ENCODE measurements at places on chromosomes 2 and 18.

GRCh38 chr2:86525421-86526340 lies 37.6 kb downstream of the CHMP3 start:
- no peak for DNase-seq

DNA sequence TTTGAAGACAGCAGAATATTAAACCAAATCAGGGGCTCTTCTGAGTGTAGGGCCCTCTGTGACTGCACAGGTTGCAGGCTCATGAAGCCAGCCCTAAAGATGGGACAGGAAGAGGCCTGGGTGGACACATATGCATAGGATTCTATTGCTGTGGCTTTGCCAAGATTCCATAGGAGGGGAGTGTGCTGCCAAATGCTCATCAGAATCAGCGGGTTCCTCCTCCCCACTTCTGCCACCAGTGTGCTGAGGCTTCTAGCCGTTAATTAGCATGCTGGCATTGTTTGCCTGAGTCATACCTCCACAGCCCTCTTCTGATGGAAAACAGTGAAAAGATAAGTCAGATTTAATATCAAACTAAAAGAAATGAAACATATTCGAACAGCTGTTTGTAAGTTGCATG lies 103.9 kb upstream of the TMEFF2 start:
- DNase-seq = no peak

- no peak for DNase-seq
These were observed 130.8 kb downstream of the ZNF236 start for GRCh38 chr18:76953156-76953555.

DNA sequence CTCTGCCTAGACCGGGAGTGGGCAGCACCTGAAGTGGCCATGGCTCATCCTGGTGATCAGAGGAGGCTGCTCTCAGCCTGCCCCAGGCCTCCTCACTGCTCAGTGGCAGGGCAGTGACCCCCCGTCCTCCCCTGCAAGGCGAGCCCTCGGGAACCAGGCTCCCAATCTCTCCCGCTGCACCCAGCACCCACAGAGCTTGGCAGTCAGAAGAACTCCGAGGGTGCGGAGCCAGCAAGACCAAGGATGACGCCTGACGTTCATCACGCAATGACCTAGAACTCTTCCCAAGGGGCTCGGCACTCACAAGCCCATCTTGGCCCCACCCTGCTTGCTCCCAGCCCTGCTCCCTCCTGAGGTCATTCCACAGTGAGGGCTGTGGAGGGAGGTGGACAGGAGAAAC lies 189.8 kb upstream of the SALL3 start:
- DNase-seq = no peak

GRCh38 chr2:233349005-233349998 lies 5.0 kb upstream of the DGKD start:
- no peak for DNase-seq

DNA sequence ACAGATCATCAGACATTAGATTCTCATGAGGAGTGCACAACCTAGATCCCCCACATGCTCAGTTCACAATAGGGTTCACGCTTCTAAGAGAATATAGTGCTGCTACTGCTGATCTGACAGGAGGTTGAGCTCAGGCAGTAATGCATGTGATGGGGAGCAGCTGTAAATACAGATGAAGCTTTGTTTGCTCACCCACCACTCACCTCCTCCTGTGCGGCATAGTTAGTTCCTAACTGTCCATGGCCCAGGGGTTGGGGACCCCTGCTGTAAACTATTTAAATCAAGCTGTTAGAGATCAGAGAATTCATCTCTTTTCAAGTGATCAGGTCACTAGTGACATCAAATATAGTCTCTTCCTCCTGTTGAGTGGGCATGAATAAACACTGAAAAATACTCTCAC lies 88.8 kb upstream of the ACVR2A start:
- DNase-seq = no peak

- no peak for DNase-seq
These were observed 801.3 kb upstream of the ID2 start for GRCh38 chr2:7880566-7880965.

DNA sequence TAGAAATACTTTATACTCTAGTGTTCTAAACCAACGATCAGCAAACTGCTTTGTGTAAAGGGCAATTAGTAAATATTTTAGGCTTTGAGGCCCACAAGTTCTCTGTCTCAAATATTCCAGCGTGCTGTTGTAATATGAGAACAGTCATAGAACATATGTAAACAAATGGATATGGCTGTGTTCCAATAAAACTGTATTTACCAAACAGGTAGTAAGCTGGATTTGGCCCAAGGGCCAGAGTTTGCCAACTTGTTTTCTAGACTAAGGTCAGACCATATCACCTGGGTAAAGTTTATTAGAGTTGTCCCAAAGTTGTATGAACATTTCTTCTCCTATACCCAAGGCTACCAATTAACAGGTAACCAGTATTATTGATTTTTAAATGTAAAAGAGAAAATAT lies 303.2 kb upstream of the MC4R start:
- no peak for DNase-seq

DNA sequence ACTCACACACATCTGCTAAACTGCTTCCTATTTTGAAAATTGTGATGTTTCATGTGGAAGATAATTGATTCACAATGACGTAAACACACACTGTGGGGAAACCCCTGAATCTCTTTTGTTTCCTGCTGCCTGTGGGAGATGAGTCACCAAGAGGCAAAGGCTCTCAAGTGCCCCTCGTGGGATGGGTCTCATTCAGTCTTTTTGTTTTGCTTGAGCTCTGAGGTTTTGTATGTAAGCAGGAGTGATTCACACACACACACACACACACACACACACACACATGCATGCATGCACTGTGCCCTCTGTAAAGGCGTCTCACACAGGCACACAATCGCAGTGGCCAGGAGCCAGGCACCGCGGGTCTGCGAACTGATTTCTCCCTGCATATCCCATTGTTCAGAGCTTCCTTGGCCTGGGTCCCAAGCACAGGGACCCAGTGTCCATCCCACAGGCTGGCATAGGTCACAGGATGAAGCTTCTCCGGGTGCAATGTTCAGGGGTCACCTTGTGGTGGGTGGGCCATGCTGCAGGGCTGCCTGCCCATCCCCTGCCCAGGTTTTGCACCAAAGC lies 12.1 kb upstream of the ARHGEF4 start:
- DNase-seq = peak; percentile 56

- DNase-seq = no peak
These were observed 12.3 kb downstream of the PMAIP1 start for GRCh38 chr18:59912007-59912550.

GRCh38 chr2:172084645-172085459 lies 455 bp upstream of the DLX1 start:
- peak; percentile 87 for DNase-seq

DNA sequence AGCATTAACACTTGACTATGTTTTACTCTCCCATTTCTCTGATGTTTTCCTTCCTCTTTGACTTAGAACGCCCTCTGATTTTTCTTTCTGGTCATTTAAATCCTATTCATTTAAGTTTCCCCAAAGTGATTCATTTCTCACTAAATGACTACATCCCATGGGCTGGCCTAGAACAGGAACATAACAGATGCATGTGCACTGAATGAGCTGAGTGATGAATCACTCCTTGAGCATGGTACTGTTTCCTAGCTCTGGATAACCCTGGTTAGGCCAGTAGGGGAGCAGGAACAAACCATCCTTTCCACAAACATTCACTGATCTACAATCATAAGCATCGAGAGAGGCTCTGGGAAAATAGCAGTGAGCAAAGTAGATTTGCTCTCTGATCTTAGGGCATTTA lies 221.9 kb upstream of the SETBP1 start:
- peak; percentile 20 for DNase-seq

GRCh38 chr2:42770288-42771131 lies 6.6 kb upstream of the OXER1 start:
- peak; percentile 55 for DNase-seq

- no peak for DNase-seq
These were observed 2.0 kb upstream of the C2orf68 start for GRCh38 chr2:85613717-85614515.

DNA sequence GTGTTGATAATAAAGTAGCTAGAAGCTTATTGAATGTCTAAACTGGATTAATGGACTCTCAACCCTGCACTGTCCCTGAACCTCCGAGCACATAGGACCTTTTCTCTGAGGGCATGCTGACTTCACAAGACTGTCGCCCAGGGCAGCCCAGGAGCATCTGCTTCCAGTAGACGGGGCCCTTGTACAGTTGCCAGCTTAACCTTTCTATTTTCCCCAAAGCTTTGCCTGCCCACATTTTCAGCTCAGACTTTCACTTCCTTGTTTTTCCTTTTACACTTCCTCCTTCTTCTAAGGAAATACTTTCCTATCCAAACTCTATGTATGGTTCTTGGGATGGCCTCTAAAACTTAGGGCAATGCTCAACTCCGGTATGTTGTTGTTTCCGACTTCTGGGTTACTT lies 1.3 kb downstream of the VWA3B start:
- DNase-seq = peak; percentile 84

- no peak for DNase-seq
These were observed 152.0 kb downstream of the EVA1A start for GRCh38 chr2:75408771-75409170.

- no peak for DNase-seq
These were observed 126.4 kb upstream of the MGAT5 start for GRCh38 chr2:134127496-134127895.

- DNase-seq = no peak
These were observed 5.5 kb downstream of the PDE11A start for GRCh38 chr2:178066890-178067669.

DNA sequence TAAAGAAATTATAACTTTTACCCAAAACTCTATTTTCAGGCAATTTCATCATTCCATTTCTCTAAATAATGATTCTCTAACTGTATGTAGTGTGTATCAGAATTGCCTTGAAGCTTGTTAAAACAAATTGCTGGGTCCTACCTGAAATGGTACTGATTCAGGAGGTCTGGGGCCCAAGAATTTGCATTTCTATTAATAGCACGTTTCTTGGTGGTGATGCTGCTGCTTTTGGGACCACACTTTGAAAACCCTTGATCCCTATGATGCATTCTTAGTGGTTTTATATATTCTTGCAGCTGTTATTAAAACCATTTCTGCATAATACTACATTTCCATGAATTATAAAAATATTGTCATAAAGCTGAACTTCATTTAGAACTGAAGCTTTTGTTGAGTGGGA lies 140.7 kb downstream of the NCK2 start:
- DNase-seq = no peak

DNA sequence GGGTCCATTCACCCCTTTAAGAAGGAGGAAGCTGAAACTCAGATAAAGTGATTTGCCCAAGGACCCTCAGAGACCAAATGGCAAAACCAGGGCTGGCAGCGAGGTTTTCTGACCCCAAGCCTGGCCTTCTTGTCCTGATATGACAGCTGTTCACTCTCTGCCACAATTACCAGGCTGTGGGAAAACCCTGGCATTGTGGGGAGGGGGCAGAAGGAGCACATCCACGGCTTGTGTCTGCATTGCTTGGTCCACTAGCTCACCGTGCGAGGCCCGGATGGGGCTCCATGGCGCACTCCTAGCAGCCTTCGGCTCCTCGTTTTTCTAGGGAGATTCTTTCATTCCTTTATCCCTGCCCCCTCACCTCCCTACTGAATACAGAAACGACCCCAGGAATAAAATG lies 143.4 kb upstream of the SIX2 start:
- no peak for DNase-seq

DNA sequence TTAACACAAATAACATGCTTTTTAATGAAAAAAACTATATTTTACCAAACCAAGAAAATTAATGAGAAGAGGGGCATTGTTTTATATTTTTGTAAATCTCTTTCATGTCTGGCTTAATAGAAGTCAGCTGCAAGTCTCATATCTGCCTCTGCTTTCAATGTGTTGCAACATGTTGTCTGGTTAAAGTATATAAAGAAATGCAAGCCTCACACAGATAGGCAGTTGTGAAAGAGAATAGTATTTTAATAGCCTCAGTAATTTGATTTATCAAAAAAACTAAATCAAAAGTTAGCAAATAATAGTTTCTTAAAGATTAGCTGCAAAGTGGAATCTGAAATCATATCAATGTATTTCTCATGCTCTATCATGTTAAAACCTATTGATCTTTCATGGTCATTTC lies 52.9 kb upstream of the NCOA1 start:
- DNase-seq = no peak

- no peak for DNase-seq
These were observed 815 bp downstream of the CNDP1 start for GRCh38 chr18:74534981-74535649.

DNA sequence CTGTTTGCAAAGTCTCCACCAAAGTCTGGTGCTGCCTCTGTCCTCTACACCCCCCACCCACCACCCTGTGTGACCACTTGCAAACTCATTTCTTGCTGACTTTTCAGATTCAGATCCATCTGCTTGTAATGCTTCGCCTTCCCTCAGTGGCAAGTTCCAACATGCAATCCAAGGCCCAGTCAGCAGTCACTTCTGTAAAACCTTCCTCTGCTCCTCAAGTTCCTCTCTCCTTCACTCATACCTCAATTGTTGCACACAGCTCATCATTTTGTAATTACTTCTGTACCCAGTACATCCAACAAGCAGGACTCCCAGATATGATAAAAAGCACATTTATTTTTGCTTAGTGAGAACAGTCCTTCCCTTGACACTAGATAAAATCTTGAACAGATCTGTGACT lies 6.5 kb upstream of the LOXHD1 start:
- no peak for DNase-seq

DNA sequence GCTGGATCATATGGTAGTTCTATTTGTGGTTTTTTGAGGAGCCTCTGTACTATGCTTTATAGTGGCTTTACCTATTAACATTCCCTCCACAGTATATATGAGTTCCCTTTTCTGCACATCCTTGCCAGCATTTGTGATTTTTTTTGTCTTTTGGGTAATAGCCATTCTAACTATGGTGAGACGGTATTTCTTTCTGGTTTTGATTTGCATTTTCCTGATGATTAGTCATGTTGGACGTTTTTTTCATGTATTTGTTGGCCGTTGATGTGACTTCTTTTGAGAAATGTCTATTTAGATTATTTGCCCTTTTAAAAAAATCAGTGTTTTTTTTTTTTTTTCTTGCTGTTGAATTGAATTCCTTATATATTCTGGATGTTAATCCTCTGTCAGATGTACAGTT lies 31.1 kb downstream of the ACTR3 start:
- no peak for DNase-seq

- DNase-seq = no peak
These were observed 31.2 kb upstream of the GPR17 start for GRCh38 chr2:127614731-127615130.

DNA sequence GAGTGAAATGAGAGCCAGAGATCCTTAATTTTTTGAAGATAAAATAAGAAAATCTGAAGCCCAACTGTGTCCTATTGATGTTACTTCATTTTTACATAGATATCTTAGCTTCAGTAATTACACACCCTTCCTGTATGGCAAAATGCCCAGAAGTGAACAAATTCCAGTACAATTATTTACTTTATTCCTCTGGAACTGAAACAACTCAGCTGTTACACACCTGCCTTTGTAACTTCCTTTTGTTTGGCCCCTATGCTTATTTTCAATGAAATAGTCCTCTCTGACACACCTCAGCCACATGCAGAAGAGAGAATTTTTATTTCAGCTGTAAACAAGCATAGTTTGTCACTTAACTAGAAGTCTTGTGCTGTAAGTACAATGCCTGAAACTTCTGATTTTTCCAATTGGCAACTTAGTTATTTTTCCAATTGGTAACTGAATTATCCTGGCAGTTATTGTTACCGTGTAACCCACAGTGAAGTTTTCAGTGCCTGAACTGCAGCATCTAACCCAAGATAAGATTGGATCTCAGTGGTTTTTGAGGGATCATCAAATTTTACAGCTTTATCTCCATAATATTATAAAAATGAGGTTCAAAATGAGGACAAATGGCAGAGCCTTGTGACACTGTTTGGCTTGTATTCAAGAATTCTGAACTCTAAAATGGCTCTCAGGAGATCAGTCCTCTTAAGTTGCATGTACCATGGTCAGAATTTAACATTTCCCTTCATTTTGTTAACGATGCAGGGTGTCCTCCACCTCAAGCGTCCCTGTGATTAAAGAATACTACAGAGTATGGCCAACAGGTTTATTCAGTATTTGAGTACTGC lies 82.6 kb downstream of the PKP4 start:
- no peak for DNase-seq
